ENCODE measurements at places on chromosomes 1 and 21.

- DNase-seq, result no peak
These were observed 99.2 kb downstream of the PSMG1 start for GRCh38 chr21:39084073-39084472.

GRCh38 chr1:7975212-7975865 lies 13.8 kb downstream of the PARK7 start:
- DNase-seq, result peak; percentile 63

GRCh38 chr1:113192242-113192641 lies 119.2 kb downstream of the LRIG2 start:
- no peak for DNase-seq

GRCh38 chr1:65278376-65279069 lies 30.8 kb upstream of the DNAJC6 start:
- no peak for DNase-seq

- DNase-seq, result no peak
These were observed 314.4 kb upstream of the ZP4 start for GRCh38 chr1:238205045-238205662.

DNA sequence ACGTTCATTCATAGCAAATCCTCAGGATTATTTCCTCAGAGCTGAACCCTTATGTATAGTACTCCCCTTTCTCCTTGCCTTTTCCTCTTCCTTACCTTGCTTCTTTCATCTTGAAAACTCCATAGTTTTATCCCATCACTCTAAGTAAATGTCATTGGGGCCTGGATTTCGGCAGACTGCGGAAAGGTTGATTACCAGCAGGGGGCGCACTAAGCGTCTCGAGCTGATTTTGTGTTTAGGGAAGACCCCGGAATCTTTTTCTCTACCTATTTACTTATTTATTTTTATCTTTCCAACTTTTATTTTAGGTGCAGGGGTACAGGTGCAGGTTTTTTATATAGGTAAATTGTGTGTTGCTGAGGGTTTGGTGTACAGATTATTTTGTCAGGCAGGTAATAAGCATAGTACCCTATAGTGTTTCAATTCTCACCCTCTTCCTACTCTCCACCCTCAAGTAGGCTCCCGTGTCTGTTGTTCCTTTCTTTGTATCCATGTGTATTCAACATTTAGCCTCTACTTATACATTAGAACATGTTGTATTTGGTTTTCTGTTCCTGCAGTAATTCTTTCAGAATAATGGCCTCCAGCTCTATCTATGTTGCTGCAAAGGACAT lies 11.4 kb upstream of the MTARC1 start:
- peak; percentile 34 for DNase-seq
